ENCODE measurements at places on chromosomes 5 and 9. TPM values are rescaled to one million over a fixed set of nuclear protein-coding genes. Genes with fewer than 3 reads are reported as not detected.

The PLAC8L1 gene
- polyA plus RNA-seq, result not detected

The PCDHB4 gene
- not detected for polyA plus RNA-seq

- no peaks in the 10 kb centered on the region for H3K27me3 ChIP-seq
- DNase-seq, result peak; percentile 61
- H3K4me1 ChIP-seq, result peaks cover 48% of the 10 kb centered on the region
- H3K36me3 ChIP-seq, result no peaks in the 10 kb centered on the region
- peak overlapping the region; percentile 11 for H3K27ac ChIP-seq
These were observed 3.6 kb upstream of the CPEB4 start for GRCh38 chr5:173884402-173885053.

- no peaks in the 10 kb centered on the region for H3K4me1 ChIP-seq
- H3K27me3 ChIP-seq, result no peaks in the 10 kb centered on the region
- no peak overlapping the region for H3K4me3 ChIP-seq
- no peaks in the 10 kb centered on the region for H3K36me3 ChIP-seq
- no peak for DNase-seq
These were observed 63.1 kb downstream of the TRPM6 start for GRCh38 chr9:74824654-74825053.

- no peak overlapping the region for H3K4me3 ChIP-seq
- no peak overlapping the region for H3K27ac ChIP-seq
- H3K36me3 ChIP-seq, result no peaks in the 10 kb centered on the region
- H3K27me3 ChIP-seq, result no peaks in the 10 kb centered on the region
- DNase-seq, result no peak
- peaks cover 11% of the 10 kb centered on the region for H3K4me1 ChIP-seq
These were observed 3.4 kb upstream of the GAPVD1 start for GRCh38 chr9:125258160-125258785.

DNA sequence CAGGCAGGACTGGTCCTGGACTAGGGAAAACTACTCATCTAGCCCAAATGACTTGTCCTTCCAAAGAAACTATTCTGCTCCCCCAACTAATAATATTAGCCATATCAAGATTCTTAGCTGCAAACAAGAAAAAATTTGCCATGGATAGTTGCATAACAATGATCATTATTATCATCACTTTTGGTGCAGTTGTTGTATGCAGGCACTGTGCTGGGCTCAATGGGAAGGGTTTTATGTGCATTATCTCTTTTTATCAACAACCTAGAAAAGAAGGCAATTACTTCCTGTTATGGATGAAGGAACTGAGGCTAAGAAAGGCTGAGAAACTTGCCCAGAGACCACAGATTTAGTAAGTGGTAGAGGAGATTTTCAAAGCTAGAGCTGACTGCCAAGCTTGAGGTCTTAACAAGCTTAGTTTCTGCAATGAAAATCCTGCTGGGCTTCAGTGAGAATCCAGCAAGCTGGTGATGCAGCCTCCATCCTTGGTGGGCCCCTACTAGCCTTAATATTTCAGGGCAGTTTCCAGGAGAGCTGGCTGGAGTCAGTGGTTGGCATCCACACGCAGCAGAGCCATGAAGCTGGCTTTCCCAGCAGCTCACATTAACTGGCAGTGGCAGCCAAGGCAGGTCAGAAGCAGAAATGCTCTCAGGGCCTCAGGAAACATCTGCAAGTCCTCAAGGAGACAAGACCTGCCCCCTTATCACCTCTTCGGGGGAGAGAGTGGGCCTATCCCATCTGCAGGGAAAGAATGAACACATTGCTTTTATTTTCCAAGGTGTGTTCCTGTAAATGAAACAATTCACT, 20.5 kb upstream of the MEGF9 start:
- H3K27ac ChIP-seq, result no peak overlapping the region
- no peak overlapping the region for H3K4me3 ChIP-seq
- H3K36me3 ChIP-seq, result no peaks in the 10 kb centered on the region
- DNase-seq, result no peak

- H3K36me3 ChIP-seq, result no peaks in the 10 kb centered on the region
- H3K27me3 ChIP-seq, result no peaks in the 10 kb centered on the region
- H3K4me3 ChIP-seq, result no peak overlapping the region
- no peak overlapping the region for H3K27ac ChIP-seq
- no peaks in the 10 kb centered on the region for H3K4me1 ChIP-seq
These were observed 85.9 kb upstream of the FAM120A start for GRCh38 chr9:93365427-93366118.
